K562 (cell line): ENCODE measurements at places on chromosomes 1 and 21. TPM values are rescaled to one million over a fixed set of nuclear protein-coding genes. Genes with fewer than 3 reads are reported as not detected.

Gene MYCL
- total RNA-seq = 19.7 and 22.0 TPM in 2 replicates

Gene ARHGEF16
- total RNA-seq = 0.98 and 1.2 TPM in 2 replicates

Gene TMEM63A
- total RNA-seq = 48.5 and 54.6 TPM in 2 replicates

Gene BTBD8
- 1.2 and 1.5 TPM in 2 replicates for total RNA-seq

Gene THRAP3
- total RNA-seq = 107 and 123 TPM in 2 replicates

GRCh38 chr1:53350853-53351767, 23.2 kb upstream of the LRP8 start:
- no peak for DNase-seq

DNA sequence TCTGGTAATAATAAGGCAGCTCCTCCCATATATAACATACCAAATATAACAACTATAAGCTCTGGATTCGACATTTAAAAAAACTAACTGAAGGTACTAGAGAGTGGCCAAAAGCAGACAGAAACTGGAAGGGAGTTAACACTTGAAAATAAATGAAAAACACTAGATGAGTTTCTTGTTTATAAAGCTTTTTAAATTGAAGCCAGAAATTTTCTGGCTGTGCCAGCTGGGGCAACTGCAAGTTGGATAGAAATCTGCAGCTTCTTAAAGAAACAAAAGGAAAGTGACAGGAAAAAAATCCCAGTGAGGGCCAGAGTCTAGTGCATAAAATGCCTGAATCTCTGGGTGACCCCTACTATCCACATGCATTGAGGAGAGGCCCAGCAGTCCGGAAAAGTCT, 432.7 kb downstream of the SMYD3 start:
- DNase-seq = no peak

GRCh38 chr1:226908913-226909312, 31.2 kb upstream of the COQ8A start:
- DNase-seq = peak; percentile 30

- no peak for DNase-seq
Measured at GRCh38 chr1:92909321-92909720, 51.9 kb downstream of the DIPK1A start.

DNA sequence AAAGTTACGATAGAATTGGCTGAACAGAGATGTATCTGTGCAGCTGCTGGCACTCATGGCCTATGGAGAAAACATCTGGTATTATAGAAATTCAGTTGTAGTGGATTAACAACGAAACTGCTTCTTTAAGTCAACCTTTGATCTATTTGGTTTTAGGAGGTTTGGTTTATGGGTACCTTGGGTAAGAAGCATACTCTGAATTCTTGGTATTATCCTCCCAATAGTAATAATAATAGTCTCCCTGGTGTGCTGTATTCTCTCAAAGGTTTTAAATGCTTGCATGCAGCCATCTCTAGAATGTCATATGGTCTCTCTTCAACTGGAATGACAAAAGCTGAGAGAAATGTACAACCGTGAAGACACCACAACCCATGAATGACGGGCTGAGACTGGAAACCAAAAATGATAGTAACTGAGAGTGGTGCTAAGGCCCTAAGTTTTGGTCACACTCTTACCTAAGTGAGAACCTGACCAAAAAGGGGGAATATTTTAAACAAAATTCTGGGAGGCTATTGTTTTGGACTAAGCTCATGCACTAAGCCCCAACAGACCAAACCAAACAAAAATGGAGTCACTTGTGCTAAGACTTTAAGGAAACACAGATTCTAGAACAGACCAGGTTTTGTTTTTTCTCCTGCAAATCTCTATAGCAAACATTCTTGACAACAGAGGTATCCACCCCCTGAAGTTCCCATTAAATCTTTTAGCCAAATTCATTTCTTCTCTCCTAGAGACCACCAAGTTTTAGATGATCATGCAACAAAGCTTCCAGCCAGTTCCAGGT, 17.6 kb upstream of the TMEM61 start:
- DNase-seq = no peak

DNA sequence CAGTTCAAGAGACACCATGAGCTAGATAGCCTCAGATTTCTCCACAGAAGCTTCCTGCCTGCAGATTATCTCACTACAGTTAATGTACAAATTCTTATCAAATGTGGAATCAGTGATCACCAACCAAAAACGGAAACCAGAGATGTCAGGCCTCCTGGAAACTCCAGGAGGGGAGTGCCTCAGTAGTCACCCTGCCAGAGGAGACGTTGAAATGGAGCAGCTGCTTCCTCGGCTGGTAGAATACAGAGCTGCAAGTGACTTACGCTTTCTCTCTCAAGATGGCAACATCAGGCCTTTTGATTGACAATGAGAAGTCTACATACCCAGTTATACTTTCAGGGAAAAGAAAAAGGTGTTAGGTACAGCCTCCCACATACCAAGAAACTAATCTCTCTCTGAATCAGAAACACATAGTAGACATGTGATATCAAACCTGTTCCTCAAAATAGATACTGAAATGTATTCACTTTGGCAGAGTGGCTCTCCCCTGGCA, 52.2 kb downstream of the ACP6 start:
- DNase-seq = no peak

DNA sequence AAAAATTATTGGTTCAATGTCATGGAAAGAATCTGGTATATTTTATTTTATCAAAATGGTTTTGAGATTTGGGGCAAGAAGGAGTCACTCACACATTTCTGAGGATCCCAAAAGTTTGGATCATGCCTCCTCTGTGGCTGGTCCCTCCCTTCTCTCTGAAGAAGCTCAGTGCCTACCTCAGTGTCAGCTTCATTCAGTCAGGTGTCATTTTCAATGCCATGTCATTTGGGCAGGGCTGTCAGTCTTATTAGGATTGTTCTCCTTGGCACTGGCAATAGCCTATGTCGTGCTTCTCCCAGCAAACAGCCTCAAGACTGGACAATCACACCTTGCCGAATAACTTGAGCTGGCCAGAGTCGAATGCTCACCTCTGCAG, 264.5 kb upstream of the CAMK1G start:
- DNase-seq = no peak

- DNase-seq = no peak
Measured at GRCh38 chr1:46581681-46582455, 22.2 kb downstream of the MKNK1 start.

DNA sequence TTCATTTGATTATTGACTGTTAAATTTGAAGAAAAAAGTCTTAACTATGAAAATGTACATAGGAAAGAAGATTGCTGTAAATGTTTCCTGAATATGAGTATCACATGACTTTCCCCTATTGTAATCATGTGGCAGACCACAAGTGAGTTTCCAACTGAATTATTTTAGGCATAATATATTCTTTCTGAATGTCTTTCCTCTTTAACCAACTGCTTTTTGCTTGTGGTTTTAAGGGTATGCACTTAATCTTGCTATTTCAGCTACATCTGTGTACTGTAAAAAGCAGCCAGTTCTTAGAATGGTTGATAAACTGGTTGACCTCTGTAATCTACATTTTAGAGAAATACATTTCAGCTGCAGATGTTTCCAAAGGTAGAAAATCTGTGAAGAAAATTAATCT, 400.7 kb downstream of the NEGR1 start:
- DNase-seq = no peak
